Mononuclear cell (primary cell): ENCODE measurements at places on chromosomes 16 and 17. TPM values are rescaled to one million over a fixed set of nuclear protein-coding genes. Genes with fewer than 3 reads are reported as not detected.

The NPIPB4 gene
- total RNA-seq, result 75.5 TPM

The MYCBPAP gene
- total RNA-seq, result 0.73 TPM

The ZDHHC1 gene
- total RNA-seq, result 0.63 TPM

The KRT17 gene
- 0.42 TPM for total RNA-seq

The SCGB1C2 gene
- not detected for total RNA-seq
